Right kidney (tissue), 9 donors: ENCODE measurements at places on chromosomes 12 and 14.

GRCh38 chr12:93884794-93885460 lies 207.8 kb downstream of the CRADD start:
- DNase-seq = no peak

DNA sequence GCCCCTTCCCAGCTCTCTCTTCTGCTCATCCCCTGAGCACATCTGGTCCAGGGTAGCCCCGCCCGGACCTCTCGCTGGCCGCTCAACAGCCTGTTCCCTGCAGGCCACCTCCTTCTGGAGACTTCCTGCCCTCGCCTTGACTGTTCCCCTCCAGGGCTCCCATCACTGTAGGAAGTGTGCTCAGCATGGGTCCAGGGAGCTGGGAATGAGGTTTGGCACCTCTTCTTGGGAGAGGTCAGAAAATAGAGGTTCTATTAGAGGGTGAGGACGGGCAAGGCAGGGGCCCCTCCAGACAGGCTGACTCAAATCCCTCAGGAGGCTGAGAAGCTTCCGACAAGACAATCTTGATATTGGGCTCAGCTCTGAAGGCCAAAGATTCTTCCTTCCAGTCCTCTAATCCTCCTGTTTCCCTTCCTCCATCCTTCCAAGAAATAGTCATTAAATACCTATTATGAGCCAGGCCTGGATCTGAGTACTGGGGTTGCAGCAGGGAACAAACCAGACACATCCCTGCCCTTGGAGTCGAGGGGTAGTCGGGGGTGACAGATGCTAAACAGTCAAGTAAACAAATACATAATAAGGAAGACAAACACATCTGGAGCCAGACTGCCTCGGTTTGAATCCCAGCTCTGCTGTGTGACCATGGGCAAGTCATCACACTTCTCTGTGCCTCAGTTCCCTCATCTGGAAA lies 30.6 kb downstream of the CMKLR1 start:
- no peak for DNase-seq

- no peak for DNase-seq
These were observed 77.0 kb upstream of the ESRRB start for GRCh38 chr14:76298896-76299295.

DNA sequence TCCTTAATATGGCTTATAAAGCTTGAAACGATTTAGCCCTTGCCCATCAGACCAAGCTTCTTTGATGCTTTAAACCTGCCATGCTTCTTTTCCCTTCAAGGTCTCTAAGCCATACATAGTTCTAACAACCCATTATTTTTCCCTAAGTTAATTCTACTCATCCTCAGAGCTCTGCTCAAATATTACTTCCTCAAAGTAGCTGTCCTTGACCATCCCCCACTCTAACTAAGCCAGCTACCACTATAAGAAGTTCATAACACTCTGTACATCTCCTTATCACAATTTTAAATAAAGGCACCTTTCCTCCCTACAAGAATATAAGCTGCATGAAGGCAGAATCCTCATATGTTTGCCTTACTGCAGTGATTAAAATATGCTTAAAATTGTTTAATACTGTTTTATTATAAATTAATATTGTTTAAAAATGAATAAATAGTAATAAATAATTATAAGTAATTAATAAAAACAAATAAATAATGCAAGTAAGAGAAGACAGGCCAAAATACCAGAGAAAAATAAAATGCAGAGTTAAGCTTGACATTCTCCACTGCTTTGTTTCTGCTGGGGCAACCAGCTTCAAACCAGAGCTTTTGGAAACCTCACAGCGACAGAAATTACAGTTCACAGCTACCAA lies 76.8 kb downstream of the NUMB start:
- DNase-seq = no peak
